SK-N-SH treated with all-trans-retinoic acid at 6 μM for 48 hours (cell line): ENCODE measurements at places on chromosomes 4 and X.

GRCh38 chr4:1575418-1576303 is 108.5 kb downstream of the FAM53A start:
- no peak for ATAC-seq

DNA sequence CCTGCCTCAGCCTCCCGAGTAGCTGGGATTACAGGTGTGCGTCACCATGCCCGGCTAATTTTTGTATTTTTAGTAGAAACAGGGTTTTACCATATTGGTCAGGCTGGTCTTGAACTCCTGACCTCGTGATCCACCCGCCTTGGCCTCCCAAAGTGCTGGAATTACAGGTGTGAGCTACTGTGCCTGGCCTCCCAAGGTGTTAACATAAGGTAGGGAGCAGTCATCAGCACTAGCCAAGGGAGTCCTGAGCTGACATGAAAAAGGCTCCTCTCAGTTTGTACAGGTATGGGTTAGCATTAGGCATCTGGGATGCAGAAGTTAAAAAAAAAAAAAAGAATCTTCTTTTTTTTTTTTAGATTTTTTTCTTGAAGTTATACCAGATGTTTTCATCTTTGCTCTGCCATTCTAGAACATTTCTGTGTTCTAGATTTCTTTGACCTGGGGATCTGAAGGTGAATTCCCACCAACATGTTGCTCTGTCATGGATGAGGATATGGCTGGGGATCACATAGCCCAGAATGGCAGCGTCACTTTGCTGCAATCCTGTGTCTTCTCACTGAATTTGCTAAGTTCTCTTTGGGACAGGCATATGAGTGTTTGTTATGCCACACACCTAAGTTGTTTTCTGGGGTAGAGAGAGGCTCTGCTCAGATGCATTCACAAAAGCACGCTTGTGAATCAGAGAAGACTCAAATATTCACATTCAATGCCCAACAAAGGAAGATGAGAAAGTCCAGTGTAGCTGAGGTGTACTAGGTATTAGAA is 24.4 kb upstream of the PLA2G12A start:
- no peak for ATAC-seq

DNA sequence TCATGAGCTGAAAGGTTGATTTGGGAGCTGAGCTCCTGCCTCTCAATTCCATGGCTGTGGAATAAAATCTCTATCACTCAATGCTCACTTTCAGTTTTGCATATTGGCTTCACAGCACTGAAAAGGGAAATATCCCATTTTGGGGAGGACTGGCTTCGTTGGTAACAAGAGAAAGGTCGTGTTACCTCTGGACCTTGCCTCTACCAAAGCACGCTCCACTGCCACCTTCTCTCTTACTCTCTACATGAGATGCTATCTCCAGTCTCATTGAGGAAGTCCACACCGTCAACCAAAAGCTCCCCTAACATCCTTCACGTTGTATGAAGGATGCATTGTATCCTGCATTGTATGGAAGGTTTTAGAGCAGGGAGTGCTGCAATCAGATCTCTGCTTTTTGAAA is 195.0 kb upstream of the LDB2 start:
- ATAC-seq: no peak

- ATAC-seq: no peak
Observed at GRCh38 chr4:149711593-149712365, 103.9 kb downstream of the IQCM start.

GRCh38 chr4:41512596-41512995 is 25.4 kb upstream of the LIMCH1 start:
- no peak for ATAC-seq

DNA sequence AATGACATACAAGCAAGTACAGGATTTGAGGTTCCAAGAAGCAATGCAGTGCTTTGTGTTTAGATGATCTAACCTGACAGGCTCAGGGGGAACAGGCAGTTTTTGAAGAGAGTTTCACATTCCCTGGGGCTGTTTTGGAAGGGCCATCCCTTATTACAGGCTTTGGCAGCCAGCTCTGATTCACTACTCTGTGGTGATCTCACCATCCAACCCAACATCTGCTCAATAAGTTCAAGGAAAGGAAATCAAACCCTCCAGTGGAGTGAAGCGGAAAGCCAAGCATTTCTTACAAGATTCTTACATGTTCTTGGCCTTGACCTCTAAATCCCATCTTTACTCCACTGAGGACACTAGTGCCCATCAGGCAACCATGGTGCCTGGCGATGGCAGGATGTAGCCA is 7.5 kb downstream of the IDS start:
- no peak for ATAC-seq

DNA sequence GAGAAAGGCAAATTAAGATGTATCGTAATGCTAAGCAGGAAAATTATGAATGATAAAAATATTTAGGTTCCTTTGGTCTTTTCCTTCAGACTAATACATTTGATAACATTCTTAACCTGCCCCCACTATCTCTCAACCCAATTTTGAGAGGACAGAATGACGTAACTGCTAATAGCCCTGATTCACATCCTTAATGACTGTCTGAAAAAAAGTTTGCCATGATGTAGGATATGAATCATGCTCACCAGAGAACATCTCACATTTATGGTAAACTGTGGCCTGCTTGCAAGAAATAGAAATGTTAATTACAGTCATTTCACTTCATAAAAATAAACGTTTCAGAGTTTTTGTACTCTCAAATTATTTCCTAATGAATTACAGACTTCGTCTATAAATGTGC is 128.0 kb upstream of the VEGFC start:
- peak; percentile 67 for ATAC-seq

DNA sequence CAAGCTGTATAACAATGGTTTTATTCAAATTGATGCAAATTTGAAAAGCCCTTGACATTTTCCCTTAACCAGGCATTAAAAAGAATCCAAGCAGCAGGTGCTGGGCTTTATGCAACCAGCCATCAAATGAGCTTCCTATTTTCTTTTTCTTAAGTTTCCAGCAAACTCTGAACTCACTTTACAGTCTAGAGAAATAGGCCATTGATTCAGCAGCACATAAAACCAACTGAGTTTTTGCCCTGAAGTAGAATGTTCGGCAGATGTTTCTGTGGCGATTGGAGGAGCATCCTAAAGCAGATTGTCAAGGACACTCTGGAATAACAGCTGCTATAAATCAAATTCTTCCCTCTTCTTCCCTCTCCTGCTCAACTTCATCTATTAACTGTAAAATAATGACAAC is 582.8 kb upstream of the CPEB2 start:
- ATAC-seq: no peak

DNA sequence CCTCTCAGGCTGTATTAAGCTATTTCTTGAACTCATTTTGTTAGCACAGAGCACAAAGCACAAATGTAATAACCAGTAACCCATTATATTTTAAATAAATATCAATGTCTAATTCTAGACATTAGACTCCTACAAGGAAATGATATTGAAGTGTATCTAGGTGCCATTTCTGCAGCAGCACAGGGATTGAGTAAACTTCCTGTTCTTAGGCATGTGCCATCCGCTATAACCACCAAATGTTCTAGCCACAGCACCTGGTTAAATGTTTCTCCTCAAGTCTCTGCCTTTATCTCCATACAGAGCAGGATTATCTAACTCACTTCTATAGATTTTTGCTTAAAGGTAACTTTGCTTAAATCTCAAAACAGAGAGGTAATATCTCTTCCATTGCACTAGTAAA is 51.4 kb downstream of the SGMS2 start:
- ATAC-seq: no peak

GRCh38 chrX:46209768-46210167 is 335.5 kb downstream of the ZNF674 start:
- ATAC-seq: no peak

DNA sequence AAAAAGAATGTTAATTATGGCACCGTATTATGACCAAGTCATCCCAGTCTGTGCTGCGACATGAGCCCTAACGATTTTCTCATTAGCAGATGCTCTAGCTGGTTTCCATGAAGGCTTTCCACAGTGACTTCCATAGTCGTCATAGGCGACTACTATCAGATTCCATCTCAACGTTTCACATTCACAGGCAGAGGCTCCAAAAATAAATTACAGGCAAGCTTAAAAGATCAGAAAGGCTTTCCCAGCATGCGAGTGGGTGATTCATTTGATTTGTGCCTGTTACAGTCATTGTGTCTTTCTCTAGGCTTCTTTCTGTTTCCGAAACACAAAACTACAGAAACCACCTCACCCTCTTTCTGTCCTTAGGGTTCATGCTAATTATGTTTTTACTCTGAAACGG is 43.2 kb downstream of the PALLD start:
- ATAC-seq: peak; percentile 89

- peak; percentile 15; the same call in 1 of the 3 replicates for ATAC-seq
Observed at GRCh38 chrX:47206316-47206715, 12.2 kb upstream of the CDK16 start.

GRCh38 chr4:72974694-72975487 is 94.6 kb downstream of the COX18 start:
- peak; percentile 75 for ATAC-seq

DNA sequence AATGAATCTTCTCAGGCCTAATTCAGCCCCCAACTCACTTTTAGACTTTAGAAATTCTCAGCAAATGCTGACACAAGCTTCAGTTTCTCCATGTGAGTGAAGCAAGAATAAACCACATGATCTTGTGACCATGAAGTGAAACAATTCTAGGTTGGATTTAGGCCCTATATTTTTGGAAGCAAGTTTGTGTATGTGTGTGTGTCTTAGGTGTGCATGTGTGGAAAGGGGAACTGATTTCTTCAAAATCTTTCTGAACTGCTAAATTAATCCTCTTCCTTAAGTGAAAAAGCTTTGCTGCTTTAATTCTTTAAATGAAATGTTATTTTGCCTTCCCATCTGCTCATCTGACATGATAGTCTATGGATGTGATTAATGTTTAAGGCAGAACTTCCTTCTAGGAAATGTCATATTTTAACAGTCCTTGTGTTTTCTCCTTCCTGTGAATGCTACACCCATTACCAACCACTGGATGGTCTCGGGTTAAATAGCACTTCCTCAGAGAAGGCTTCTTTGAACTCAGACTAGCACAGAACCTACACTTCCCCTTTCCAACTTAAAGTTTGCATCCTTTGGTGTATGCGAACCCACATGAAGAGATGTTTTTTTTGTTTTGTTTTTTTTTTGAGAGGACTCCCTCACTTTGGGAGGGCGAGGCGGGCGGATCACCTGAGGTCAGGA is 1.2 kb upstream of the TMEM144 start:
- ATAC-seq: no peak

GRCh38 chr4:73707918-73708577 is 32.3 kb upstream of the CXCL8 start:
- ATAC-seq: peak; percentile 80

DNA sequence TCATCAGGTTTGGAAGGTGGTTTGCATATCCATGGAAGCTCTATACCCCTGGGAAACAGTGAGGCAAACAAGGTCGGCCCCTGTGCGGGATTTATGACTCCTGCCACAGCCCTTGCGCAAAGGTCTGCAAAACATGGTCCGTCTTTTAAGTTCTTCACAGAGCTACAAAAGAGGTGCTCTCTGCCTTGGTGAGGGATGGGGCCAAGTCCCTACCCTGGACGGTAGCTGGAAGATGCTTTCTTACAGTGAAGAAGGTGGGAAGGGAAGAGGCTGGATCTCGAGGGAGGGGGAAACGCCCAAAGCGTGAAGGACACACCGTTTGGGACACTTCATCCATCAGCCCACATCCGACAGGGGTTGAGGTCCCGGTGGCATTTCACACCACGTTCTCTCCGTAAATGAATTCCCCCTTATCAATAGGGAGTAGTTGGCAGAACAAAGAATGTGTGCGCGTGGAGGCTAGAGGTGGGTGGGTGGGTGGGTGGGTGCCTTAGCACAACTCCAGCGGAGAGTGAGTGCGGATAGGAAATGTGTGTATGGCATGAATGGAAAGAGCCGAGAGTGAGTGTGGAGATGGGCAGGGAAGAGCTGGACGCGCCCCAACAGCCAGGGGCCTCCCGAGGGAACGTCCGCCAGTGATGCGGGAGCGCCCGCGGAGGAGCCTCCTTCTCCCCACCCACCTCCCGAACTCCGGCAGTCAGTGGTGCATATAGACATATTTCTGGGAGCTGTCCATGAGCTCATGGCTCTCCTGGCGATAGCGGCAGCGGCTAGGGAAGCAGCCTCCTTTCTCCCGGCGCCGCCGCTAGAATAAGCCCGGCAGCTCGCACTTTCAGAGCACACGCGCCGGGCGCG is 68.3 kb downstream of the LARP7 start:
- peak; percentile 93 for ATAC-seq

- ATAC-seq: no peak
Observed at GRCh38 chr4:26171941-26172340, 148.9 kb upstream of the RBPJ start.

DNA sequence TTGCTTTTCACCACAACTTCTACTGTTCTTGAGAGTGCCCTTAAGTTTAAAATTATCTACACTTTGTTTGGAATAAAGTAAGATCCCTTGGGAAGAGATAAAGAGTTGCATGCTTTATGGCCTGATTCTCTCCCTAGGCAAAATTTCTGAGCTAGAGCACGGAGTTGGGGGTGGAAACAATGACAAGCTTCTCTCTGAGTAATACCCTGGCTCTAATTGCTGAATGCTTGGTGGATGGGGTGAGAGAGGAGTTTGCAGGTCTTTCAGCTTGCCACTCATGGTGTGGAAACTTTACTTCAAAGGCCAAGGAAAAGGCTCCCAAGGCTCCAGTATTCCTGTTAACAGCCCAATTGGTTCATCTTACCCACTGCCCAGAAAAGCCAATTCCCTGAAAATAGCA is 26.1 kb upstream of the PRDM8 start:
- ATAC-seq: no peak

DNA sequence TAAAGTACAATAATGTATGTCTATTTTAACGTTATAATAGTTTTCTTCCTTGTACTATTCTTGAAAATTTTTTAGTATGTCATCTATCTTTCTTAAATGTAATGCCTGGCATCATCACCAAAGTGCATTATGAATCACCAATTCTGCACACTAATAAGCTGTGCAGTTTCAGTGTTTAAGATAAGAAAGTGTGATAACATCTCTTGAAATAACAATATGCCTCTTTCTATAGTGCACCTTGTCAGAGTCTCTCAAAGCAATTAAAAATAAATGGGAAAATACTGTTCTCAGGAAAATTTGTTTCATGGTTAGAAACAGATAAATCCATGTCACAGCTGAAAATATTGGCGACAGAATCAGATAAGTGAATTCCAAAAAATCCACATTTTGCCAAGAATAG is 457.4 kb upstream of the PCDH10 start:
- ATAC-seq: no peak

- peak; percentile 47; the same call in 2 of the 3 replicates for ATAC-seq
Observed at GRCh38 chr4:68182382-68182820, 52.7 kb upstream of the TMPRSS11F start.

DNA sequence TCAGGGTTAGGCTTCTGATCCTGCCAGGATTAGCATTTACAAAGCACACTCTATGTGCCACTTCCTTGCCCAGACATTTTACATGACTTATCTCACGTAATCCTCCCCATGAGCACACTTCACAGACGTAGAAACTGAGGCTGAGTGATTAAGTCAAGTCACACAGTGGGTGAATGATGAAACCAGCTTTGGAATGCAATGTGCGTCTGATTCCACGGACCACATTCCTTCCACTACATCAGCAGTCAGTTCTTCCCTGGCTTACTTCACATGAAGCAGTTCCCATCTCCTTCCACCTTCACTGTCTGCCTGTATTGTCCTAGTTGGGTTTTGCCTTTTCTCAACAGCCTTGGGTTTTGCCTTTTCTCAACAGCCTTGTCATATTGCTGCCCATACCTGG is 134.3 kb upstream of the PPARGC1A start:
- ATAC-seq: no peak

GRCh38 chrX:1167466-1167865 is 45.0 kb downstream of the CRLF2 start:
- no peak for ATAC-seq

GRCh38 chr4:137528673-137529072 is 3.6 kb downstream of the PCDH18 start:
- no peak for ATAC-seq

- no peak for ATAC-seq
Observed at GRCh38 chrX:11472381-11472780, 179.2 kb downstream of the AMELX start.

- ATAC-seq: peak; percentile 95
Observed at GRCh38 chrX:153934762-153935325, at the start of gene NAA10. TSS of gene NAA10 (minus strand) at chrX:153935037. CDS start at chrX:153934904, 133 bp downstream.
